ENCODE measurements at places on chromosomes 5 and 9.

GRCh38 chr9:108743416-108743815 lies 112.4 kb downstream of the ACTL7B start:
- DNase-seq: no peak

DNA sequence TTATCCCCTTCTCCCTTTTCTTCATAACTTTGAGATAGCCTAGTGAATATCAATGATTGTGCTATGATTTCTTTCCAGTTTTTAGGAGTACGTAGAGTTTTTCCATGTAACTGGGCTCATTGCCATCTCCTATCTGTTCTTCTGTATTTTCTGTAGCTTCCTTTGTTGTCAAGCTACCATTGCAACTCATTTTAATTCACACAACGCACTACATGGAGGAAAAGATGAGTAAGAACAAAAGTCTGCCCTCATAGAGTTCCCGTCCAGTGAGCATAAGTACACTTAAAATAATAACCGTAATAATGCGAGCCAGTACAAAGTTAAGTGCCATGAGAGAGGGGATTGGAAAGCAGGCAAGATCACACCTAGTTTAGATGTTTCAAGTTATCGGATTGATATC lies 177.7 kb downstream of the PAM start:
- DNase-seq: no peak

DNA sequence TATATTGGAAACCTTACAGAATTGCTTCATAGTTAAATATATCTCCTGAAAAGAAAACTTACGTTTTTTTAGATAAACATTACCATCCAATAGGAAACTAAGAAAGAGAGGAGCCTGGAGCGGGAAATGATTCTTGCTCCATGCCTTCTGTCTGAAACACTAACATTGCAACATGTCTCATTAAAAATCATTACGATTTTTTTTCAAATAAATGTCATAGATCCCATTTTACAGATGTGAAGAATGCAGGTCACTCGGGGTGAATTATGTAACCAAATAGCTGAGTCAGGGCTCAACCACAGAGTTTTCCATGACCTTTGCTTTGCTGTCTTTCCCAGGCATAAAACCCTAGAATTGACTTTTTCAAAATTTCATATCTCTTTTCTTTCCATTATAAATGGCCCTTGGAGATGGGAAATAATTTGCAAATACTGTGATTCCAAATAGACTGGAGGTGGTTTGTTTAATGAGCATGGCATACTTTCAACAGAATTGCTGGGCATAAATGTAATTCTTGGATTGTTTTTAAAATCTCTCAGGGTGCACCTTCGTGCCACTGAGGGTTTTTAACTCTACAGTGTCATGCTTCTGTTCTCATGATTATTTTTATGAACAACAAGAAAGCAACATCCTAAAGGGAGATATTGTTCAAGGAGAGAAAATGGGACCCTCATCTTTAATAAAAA lies 302.8 kb downstream of the EBF1 start:
- DNase-seq: no peak

GRCh38 chr5:157540707-157541446 lies 34.7 kb downstream of the ADAM19 start:
- no peak for DNase-seq

DNA sequence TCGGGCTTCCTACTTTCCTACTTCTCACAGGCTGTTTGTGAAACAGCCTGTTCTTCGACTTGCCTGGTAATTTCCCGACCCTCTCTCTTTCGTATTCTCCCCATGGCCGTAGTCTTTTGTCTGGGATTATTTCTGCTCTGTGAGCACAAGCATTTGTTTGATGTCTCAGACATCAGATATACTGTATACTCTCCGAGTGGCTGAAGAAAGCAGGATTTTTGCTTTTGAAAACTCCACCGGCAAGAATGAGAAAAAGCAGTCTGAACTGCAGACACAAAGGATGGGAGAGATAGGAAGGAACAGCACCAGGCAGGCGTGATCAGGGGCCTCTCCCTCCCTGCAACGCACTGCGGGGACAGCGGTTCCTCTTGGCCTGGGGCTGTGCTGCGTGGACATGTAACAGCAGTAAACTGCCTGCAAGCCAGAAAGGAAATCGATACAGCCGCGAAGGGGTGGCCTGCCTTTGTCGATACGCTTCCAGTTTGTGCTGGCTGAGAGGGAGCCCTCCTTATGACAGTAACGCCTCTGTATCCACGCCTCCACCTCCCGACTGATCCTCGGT lies 313.9 kb upstream of the TLE4 start:
- DNase-seq: no peak

GRCh38 chr9:7363777-7364477 lies 435.7 kb downstream of the DMAC1 start:
- DNase-seq: no peak

DNA sequence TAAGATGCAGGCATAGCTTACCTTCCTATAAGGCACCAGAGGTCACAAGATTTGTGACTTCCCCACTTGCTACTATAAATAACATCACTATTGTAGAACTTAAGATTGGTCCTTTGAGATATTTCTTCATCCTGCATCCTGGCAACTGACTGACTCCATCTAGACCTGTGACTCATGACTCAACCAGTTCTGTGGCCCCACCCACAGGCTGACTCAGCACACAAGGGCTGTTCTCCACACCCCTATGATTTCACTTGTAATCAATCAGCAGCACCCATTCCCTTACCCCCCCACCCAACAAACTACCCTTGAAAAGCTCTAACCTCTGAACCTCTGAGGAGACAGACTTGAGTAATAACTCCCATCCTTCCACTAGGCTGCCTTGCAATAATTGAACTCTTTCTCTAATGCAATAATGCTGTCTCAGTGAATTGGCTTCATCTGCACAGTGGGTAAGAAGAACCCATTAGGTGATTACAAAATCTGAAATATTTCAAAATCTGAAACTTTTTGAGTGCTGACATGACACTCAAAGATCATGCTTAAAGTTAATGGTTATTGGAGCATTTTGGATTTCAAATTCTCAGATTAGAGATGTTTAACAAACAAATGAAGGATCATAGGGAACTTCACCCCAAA lies 296.7 kb downstream of the ARL15 start:
- DNase-seq: no peak

- DNase-seq: no peak
Observed at GRCh38 chr5:124678468-124678867, 68.0 kb downstream of the ZNF608 start.
